Motor neuron (in vitro differentiated cells): ENCODE measurements at places on chromosomes 11 and 22.

DNA sequence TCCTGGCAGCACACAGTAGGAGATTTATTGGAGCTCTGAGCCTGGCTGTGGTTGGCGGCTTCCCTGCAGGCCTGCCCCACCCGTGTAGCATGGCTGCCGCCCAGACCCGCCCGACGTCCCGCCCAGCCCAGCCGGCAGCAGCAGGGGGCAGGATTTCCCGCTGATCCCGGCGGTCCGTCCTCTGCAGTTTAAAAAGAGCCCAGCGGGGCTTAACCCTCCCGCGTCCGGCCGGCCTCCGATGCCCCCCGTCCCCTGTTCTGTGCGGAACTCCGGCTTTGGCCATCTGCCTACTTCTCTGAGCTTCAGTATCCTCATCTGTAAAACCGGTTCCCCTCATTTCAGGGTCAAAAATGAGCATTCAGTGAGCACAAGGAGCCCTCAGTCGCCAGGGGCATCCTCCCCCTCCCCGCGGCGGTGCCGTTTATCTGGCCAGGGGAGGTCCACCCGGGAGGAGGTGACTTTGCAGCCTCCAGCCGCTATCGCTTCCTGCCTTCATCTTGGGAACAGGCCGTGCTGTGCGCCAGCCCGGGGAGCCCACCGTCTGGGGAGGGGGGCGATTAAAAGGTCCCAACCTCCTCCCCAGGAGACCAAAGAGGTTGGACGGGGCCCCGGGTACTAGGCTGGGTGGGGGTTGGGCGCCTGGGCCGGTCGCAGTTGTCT lies at the start of gene GAS2L1:
Gene GAS2L1, plus strand, starts transcription at position 476 of the 660 bp plus-strand sequence. CDS start 1,456 bp downstream, outside the sequence.
- peak; percentile 54 for ATAC-seq

DNA sequence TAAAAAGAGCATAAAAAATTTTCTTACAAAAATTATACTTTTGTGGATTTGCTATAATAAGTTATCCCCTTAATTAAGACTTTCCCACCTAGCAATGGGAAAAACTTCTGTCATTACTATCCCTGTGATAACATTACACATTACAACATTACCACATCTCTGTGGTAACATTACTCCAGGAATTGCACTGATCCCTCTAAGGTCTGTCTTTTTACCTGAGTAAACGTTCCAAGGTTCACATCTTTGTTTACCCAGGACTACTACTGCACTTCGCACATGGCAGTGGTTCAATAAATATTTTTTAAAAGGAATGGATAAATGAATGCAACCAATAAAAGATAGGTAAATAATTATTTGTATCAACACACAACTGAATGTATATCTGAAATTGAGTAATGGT lies 92.4 kb upstream of the NOX4 start:
- no peak for ATAC-seq

DNA sequence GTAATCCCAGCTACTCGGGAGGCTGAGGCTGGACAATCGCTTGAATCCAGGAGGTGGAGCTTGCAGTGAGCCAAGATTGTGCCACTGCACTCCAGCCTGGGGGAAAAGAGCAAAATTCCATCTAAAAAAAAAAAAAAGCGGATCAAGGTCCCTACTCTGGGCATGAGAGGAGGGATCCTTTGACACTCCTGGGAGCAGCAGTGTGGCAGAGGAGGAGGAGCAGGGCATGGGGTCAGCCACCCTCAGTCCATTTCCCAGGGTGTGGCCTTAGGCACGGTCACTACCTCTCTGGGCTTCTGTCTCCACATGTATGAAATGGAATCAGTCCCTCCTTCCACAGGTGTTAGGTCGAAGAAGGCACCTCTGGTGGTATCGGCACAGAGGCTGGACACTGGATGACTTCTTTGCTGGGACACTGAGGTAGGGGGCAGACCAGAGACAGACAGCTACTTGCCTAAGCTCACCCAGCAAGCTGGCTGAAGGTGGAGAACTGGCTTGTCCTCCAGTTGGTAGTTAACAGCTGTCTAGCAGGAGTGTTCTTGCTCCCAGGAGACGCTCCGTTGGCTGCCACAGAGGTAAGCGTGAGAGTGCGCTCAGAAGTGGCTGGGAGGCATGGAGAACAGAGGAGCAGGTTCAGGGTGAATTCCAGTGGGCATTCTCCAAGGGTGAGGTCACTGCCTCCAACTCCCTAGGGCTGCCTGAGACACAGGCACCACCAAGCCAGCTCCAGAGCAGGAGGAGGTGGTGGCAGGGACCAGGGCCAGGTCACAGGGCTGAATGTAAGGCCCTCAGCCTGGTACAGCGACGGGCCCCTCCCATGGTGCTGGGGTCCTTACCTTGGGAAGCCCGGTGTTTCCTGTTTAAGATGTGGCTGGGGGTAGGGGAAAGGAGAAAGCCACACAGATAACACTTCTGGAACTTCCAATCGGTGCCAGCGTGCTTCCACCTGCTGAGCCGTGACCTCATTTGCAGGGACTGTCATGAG lies 19.5 kb downstream of the TXN2 start:
- peak; percentile 65 for ATAC-seq

DNA sequence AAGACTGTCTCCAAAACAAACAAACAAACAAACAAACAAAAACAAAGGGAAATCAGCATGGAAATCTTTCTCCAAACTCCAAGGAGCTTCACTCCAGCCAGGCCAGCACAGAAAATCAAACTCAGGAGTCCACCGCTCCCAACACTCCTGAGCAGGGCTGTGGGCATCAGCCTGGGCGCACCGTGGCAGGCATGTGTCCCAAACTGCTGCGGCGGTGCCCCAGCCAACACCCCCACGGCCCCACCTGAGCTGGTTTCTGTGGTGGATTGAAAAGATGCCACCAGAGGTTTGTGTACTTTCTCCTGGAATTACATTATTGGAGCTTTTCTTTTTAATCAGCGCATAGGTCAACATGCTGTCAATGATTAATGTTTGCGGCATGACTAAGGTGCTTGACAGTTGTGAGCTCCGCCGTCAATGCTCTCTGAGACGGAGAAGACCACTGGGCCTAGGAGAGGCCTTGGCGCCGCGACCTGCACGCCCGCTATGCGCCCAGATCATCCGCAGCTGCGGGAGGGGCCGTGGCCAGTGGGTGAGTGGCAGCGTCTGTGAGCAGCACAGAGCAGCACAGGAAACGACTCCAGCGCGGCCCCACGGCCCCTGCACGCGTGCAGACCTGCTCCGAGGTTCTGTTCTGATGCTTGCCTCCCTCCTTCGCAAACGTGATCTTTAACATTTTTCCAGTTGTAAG lies 18.1 kb downstream of the DRD4 start:
- ATAC-seq, result no peak

DNA sequence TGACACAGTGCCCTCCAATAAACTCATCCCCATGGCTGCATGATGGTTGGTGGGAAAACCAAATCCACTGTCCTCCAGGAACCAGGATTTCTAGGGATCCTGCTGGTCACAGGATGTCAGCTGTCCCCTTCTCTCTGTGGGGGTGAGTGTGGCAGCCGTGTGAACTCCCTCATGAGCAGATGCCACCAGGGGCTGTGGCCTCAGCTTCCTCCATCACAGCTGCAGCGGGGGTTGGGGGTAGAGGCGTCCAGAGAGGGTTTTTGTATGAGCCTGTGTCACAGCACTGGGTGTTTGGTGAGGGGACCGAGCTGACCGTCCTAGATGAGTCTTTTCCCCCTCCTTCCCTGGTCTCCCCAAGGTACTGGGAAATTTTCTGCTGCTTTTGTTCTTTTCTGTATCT lies 26.4 kb downstream of the IGLL5 start:
- ATAC-seq, result no peak

DNA sequence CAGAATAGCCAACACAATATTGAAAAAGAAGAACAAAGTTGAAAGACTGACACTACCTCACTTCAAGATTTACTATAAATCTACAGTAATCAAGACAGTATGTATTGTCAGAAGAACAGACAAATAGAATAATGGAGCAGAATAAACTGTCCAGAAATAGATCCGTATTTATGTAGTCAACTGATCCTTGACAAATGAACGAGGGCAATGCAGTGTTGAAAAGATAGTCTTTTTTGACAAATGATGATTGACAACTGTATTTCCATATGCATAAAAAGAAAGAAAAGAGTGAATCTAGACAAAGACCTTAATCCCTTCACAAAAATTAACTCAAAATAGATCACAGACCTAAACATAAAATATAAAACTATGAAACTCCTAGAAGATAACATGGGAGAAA lies 767.1 kb downstream of the KCNA4 start:
- ATAC-seq, result no peak

- no peak for ATAC-seq
Measured at GRCh38 chr11:22976146-22976545, 115.9 kb upstream of the CCDC179 start.

GRCh38 chr11:70587075-70587389 lies 188.7 kb downstream of the CTTN start:
- ATAC-seq, result peak; percentile 4

GRCh38 chr11:12291313-12291712 lies 86.1 kb upstream of the PARVA start:
- ATAC-seq, result no peak

DNA sequence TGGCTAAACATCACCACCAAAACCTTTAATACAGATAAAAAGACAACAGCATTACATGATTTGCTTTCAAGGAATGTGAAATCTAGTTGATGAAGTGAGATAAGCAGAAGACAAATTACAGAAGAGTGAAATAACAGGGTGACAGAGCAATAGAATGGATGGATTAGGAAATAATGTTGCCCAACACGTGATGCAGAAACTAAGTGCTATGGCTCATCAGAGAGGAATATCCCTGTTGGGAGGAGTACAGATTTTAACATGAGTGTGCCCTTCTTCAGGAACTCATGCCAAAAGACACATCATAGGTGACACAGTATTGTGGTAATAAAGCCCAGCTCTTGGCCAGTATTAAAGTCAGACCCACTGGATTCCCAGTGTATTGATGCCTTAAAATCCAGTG lies 176.6 kb upstream of the RAG2 start:
- no peak for ATAC-seq

DNA sequence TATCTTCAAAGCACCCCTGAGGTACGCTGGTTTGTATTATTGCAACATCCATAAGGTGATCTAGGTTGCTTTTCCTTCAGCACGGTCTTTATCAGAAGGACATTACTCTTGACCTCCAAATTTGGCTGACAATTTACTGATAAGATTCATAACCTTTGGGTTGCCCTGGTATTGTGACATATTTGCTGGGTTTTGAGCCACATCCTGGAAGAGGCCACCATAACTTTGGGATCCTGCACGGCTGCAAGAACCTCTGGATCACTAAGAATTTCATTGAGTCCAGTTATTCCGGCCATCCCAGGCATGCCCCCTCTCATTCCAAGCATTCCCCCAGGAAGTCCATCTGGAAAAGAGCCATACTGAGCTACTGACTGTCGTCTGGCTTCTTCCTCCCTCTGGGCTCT lies 6.5 kb upstream of the PLET1 start:
- no peak for ATAC-seq

DNA sequence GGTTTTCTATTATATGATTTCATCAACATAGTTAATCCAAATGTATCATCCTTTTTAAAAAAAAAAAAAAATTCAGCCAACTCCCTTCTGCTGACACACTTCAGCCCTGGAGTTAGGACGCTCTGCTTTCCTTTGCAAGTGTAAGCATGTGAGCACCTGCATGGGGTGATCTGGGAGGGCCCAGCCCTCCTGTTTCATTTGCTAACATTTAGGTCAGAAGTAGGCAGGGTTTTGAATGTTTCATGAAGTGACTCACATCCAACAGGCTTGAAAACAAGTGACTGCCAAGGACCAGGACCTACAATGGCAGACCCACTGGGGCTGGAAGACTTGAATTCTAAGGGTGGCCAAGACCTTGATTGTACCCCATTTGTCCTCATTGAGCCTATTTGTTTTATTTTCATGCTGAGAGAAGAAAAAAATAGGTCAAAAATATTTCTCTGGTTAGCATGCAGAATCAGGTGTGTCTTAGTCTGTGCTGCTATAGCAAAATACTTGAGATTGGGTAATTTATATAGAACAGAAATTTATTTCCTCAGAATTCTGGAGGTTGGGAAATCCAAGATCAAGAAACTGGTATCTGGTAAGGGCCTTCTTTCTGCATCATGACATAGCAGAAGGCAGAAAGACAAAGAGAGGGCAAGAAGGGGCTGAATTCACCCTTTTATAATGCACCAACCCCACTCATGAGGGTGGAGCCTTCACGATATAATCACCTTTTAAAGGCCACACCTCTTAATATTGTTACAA lies 137.6 kb downstream of the CD44 start:
- ATAC-seq, result no peak

DNA sequence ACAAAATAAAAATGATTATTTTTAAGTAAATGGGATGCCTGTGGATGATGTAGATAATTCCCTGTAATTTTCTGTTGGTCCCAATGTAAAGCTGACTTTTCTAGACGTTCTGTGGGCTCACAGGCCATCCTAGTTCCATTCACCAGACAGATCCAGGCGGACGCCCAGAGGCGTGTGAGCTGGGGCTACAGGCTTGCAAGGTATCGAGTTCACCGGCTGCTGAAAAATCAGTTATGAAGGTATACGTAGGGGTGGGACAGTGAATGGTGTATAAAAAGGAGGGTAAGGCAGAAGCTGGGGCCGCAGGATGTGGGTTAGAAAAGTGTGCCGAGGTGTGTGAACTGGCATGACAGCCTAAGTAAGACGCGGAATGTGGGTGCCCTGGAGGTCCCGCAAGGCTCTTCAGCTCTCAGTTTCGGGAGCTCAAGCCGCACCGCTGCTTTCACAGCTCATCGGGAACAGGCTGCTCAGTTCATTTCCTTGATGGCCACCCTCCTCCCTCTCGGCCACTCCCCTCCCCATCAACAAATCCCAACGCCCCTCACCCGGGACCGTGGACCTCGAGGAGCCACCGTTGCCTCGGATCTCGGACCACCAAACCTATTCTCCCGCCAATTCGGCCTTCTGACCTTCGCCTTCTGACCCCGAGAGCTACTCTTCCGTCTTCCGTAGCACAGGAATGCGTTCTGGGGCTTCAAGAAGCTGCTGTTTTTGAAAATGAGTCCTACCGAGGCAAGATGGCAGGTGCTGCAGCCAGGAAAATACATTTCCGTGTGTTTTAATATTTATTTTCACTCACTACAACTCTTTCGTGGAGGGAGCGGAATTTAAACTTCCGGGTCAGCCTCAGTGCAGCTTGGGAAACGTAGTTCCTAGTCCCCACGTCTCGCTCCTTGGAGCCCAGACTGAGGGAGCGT lies at the start of gene XNDC1N:
Gene XNDC1N, minus strand, starts transcription at position 775 of the 917 bp plus-strand sequence. CDS start 5,241 bp downstream, outside the sequence.
- ATAC-seq, result peak; percentile 92

DNA sequence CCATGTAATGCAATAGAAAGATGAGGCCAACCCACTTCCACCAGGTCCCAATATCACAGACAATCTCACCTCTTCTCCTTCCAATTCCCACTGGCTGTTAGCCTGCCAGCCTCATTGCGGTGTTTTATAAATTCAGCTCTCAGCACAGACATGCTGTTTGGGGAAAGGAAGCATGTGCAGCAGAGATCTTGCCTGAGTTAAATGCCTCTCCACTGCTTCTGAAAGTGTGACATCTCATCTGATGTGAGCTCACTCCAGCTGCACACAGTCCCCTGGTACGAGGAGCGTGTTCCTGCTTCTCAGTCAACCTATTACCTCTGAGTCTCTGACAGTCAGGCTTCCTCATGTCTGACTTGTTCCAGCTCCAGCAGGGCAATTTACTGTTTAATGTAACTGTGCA lies 122.7 kb upstream of the GUCY1A2 start:
- ATAC-seq, result no peak
